Brain microvascular endothelial cell (primary cell): ENCODE measurements at places on chromosomes 1 and 21.
A peak's percentile ranks its signal among the peaks of the same experiment; 100 is the strongest.

DNA sequence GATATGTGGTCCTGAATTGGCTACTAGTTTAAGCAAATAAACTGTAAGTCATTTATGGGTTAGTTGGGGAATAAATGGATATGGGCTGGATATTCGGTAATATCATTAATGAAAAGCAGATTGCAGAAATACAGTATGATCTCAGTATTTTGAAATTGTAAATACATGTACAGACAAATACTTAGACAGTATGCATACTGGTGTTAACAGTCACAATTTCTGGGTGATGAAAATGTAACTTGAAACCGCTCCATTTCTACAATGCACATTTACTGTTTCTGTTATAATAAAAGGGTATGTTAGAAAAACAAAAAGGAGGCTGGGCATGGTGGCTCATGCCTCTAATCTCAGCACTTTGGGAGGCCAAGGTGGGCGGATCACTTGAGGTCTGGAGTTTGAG, 28.0 kb downstream of the BLZF1 start:
- DNase-seq: no peak

DNA sequence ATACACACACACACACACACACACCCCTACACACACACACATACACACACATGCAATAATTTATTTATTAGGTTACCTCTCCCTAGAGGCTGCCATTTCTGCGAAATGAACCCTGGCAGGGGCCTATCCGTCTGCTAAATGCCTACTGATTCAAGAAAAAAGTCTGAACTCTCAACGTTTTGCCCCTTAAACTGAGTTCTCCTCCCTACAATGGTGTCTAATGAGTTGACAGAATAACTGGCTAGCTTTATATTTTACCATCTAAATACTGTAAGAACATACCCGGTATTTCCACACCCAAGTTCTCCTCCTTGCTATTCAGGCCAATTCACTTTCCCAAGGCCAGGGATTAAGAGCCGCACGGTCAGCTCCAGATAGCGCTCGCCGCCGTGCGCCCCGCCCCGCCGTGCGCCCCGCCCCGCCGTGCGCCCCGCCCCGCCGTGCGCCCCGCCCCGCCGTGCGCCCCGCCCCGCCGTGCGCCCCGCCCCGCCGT, 339 bp upstream of the RNPC3 start:
- no peak for DNase-seq

DNA sequence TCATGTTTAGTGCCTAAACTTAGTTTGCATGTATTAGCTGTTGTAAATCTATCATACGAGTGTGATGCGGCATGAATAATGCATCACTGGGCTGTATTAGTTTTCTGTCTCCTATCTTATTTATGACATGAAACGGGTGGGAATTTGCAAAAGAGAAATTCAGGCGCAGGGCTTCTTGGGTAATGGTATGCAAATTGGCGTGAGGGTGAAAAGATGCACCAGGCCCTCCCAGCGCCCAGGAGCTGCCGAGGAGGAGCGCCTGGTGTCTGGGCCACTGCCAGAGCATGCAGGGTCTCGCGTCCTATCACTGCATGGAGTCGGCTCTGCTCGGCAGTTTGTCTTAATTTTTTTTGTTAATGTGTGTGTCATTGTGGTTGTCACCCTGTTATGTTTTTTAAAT, 82.9 kb upstream of the ACTL8 start:
- no peak for DNase-seq

GRCh38 chr1:167059045-167059808, 30.9 kb downstream of the GPA33 start:
- peak; percentile 69 for DNase-seq

DNA sequence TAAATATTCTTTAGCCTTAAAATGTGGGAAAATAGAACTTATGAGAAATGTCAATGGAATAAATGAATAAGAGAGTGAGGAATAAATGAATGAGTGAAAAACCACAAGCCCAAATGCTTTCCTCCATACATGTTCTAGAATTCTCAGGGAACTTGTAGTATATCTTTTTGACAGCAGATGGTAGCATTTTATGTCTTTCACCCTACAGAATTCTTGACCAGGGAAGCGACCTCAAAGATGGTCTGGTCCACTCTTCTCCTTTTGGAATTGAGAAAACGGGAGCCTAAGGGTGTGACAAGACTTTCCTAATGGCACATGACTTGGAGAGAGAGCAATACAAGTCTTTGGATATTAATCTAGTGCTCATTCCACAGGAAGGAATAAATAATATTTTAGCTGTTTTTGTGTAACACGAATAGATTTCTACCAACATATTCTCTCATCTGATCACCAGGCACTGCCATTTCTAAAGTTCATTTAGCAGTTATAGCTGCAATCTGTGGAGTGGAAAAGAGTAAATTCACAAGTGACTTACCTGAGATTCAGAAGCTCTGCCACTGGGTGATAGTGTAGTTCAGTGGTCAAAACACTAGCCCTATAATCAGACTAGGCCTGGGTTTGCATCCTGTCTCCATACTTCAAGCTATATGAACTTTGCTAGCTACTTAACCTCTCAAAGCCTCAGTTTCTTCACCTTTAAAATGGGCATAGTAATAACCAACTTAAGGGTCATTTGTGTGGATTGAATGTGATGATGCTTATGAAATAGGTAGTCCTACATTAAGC, 15.0 kb upstream of the F5 start:
- no peak for DNase-seq

- DNase-seq: no peak
Measured at GRCh38 chr1:218346391-218347204, 1.5 kb downstream of the TGFB2 start.

DNA sequence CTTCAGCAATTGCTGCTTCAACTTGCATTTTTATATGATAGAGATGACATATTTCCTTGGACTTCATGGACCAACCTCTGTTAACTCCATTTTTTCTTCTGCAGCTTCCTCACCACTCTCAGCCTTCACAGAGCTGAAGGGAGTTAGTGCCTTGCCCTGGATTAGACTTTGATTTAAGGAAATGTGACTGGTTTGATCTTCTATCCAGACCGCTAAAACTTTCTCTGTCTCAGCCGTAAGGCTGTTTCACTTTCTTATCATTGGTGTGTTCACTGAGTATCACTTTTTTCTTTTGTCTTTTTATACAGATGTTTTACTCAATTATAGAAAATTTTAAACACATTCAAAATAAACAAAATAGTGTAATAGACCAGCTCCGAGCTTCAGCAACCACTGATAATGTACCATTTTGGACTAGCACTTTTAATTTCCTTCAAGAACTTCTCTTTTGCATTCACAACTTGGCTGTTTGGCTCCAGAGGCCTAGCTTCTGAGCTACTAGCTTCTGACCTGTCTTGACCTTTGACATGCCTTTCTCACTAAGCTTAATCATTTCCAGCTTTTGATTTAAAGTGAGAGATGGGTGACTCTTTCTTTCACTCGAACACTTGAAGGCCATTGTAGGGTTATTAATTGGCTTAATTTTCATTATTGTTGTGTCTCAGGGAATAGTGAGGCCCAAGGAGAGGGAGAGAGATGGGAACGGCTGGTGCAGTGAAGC, 9.3 kb downstream of the NEK7 start:
- no peak for DNase-seq

GRCh38 chr1:8031176-8031785, 5.2 kb upstream of the ERRFI1 start:
- DNase-seq: no peak

- peak; percentile 2 for DNase-seq
Measured at GRCh38 chr1:221394011-221394544, 347.8 kb downstream of the DUSP10 start.

DNA sequence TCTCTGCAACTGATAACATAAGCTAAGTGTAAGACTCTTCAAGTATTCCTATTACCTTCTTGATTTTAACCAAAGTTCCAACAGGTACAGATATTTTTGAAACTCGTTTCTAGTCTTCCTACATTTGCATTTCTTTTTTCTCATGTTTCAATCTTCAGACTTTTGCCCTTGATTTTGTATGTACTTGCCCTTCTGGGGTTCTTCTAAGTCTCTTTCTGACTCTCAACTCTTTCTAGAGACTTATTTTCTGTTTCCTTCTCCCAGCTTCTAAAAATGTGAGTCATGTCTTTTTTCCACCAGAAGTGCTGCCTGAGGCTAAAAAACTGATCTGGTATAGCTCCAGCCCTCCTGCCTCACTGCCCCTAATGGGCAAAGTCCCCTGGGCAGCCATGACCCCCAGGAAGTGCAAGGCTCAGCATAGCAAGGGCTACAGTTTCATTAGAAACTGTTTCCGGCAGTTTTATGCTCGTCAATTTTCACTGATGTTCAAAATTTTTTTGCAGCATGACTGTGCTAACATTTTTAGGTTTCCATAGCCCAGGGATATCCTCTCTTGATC, 265.9 kb downstream of the SEC16B start:
- DNase-seq: no peak

DNA sequence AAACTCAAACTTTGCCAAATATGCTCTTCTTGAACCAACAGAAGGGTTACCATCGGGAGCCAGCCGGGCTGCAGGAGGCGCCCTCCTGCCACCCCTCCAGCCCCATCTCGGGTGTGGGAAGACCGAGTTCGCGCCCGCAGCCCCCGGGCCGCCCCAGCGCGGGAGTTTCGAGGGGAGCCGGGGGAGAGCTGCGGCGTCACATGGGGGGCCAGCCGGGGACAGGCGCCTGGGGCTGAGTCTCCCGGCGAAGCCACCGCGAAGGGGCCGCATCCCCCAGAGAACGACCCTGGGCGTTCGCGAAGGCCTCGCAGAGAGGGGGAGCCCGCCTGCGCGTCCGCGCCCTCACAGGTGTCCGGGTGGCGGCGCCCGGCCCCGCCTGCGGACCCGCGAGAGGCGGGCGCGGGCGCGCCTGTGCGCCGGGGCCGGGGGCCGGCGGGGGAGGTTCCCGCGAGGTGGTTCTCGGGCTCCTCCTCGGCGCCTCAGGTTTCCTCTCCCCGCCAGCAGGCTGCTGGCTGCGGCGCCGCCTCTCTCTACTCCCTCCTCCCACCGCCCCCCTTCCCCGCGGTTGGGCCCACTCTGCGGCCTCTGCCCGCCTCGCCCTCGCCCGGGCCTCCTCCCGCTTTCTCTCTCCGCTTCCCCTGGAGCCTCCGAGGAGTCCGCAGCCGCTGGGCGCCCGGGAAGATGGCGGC, at the start of gene RAVER2:
TSS of gene RAVER2 (plus strand) at position 584 of the 689 bp plus-strand sequence. CDS start at position 682, 98 bp downstream.
- peak; percentile 20 for DNase-seq

DNA sequence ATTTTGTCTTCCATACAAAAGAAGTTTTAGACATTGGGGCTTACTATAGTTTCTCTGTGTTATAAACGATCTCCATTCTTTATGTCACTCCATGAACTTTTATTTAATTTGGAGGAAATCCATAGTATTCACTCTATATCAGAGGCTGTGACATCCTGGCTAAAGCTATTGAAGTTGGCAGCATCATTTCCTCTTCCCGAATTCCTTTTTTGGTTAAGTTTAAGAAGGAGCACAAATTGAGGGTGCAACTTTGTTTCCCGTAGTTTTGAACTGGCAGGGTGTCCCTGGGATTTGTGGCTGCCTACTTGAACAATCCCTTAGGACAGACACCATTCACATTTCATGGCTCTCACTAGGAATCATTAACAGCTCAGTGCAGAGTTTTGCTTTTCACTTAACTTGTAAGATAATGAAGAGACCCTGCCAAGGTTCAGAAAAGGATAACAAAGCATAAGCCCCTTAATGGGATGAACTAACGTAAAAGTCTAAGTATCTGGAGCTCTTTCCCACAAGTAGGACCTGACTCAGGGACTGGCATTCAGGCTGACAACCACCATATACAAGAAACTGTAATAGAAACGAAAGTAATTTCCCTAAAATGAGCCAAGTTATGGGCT, 13.9 kb downstream of the S1PR1 start:
- no peak for DNase-seq

DNA sequence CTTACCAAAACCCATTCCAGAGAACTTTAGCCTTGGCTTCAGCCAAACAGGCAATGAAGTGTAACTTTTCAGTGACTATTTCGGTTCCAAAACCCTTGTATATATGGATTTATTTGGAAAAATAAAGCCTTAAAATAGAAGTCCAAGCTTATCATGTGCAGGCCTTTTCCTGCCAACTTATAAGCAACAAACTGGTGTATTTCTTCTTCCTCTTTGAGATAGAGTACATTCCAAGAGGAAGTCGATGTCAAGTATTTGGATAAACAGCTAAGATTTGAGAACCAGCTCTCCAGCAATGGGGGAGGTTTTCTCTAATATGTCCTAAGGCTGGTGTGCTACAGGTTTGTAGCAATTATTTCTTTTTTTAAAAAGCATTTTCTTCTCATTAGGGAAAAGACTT, 407.8 kb downstream of the DUSP10 start:
- no peak for DNase-seq

DNA sequence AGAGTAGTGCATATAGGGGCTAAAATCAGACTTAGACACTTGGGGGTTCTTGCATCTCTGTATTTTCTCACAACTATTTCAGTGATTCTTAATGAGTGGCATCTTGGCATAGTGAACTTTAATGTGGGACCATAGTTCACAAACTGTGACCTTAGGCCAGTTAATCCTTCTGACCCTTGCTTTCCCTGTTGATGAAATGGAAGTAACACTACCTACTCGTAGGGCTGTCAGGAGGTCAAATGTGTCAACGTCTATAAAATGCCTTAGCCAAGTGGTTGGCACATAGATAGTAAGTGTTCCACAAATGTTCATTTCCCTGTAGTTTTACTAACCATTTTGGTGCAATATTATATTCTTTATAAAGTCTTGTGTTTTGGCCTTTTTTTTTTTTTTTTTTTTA, 49.4 kb downstream of the DYRK1A start:
- DNase-seq: no peak

DNA sequence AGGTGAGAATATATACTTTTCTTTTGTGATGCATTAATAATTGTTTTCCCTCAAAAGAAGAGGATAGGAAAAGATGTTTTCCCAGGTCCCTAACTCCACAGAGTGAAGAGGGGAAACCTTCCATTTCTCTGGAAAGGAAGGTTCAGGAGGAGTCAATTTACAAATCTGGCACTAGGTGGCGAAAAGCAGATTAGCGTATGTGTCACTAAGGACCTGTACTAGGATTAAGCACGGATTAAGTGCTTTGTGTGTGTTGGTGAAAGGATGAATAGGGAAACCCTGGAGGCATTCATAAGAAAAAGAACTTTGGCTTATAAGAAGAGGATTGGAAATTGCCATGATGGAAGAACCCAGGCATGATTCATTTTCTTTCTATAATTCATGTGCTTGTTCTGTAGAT, 410.1 kb upstream of the PLXNA2 start:
- DNase-seq: peak; percentile 5

DNA sequence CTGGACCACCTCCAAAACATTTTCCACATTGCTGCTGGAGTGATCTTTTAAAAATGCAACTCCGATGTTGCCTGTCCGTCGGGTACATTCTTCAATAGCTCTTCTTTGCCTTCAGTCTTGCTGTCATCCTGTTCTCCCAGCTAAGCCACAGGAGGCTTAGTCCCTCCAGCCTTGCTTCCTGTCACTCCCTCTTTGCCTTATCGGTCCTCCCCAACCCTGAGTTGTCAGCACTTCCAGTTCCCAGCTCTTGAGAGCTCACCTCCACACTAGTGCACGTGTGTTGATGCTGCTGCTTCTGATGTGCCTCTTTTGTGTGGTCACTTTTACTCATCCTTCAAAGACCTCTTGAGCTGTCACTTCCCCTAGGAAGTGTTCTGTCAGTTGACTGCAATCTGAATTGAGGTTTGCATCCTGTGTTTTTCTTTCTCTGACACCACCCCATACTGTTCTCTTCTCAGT, 15.3 kb downstream of the UCK2 start:
- peak; percentile 34 for DNase-seq
